OCI-M1 (cell line): ENCODE measurements at places on chromosomes 11 and 22.

DNA sequence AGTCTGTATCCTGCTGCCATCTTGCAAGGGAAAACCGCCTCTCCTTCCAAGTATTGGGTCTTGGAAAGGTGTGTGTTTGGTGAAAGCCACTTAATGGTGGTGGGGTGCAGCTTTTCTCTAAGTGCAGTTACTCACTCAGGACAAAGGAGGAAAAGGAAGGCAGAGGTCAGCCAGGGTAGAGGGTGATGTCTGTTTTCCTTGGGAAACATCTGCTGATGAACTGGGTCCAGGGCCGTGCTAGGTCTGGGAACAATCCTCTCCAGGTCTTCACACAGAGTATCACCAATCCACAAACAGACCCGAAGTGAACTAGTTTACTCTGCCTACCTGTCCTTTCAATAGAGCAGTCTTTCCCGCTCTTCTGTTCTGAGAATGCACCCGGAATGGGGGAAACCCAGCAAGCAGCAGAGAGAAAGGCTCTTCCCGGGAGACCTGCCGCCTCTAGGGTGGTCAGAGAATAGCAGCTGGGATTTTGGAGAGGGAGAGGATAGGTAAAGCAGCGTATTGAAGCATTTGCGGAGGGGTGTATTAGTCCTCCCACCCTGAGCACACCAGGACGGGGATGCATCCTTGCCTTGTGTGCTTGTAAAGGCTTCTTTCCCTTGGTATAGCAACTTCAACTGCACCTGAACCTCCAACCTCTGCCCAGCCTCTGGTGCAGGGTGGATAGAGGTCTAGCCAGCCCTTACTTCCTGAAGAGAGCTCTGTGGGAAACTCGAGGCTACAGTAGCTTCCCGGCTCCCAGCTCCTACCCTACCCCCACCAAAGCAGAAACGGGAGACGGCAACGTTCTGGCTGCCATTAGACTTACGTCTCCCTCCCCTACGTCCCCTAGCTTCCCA is 20.7 kb downstream of the LHFPL7 start:
- no peak for DNase-seq

GRCh38 chr22:47515384-47516125 is 753.1 kb downstream of the TBC1D22A start:
- DNase-seq, result no peak

DNA sequence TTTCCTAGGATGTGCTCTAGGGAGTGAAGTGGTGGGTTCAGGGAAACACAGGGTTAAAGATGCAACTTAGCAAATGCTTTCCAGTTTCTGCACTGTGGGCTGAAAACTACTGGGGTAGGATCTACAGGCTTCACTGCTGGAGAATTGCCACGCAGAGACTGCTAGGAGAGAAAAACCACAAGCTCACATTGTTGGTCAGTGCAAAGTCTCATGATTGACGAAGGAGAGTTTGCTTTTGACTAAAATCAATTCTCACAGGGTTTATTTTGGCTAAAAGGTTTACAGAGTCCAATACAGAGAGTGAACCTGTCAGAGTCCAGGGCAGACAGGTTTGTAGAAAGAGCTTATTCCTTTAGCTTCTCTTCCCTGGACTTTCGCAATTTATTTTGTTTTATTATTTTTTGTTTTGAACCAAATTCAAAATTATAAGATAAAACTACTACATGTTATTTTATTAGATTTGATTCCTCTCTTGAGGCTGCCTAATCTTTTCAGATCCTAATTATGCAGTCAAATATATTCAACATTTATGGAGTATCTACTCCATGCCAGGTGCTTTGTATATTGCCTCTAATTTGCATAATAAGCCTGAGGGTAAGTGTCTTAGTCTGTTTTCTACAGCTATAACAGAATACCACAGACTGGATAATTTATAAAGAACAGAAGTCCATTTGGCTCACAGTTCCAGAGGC is 64.7 kb downstream of the MTNR1B start:
- DNase-seq, result no peak

DNA sequence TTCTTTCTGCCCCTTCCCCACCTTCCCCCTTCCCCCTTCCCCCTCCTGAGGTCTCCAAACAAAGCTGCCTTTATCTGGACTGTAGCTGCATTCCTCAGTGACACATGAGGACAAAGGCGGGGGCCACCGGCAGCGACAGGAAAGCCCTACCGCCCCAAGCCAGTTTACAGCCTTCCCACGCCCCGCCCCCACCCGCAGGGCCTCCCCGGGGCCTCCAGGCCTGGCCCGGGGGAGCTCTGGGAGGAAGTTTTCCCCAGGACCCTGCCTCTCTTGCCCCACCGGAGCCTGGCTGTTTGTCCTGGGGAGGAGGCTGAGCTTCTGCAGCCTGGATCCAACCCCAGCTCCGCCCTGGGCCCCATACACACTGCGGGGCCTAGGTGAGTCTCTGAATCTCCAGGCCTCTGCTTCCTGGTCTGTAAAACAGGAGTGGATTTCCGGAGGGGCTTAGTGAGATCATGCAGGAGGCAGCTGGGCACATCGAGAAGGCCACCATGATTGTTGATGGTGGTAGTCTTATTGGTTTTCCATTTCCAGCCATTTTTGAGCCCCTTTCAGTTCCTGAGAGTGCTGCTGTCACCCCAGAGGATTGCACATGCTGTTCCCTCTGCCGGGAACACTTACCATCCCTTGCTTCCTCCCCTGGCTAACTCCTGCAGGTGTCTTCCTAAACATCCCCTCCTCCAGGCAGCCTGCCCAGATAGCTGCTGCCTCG is 130.7 kb downstream of the MN1 start:
- DNase-seq, result peak; percentile 46

GRCh38 chr11:46607516-46607915 is 9.5 kb downstream of the HARBI1 start:
- no peak for DNase-seq

DNA sequence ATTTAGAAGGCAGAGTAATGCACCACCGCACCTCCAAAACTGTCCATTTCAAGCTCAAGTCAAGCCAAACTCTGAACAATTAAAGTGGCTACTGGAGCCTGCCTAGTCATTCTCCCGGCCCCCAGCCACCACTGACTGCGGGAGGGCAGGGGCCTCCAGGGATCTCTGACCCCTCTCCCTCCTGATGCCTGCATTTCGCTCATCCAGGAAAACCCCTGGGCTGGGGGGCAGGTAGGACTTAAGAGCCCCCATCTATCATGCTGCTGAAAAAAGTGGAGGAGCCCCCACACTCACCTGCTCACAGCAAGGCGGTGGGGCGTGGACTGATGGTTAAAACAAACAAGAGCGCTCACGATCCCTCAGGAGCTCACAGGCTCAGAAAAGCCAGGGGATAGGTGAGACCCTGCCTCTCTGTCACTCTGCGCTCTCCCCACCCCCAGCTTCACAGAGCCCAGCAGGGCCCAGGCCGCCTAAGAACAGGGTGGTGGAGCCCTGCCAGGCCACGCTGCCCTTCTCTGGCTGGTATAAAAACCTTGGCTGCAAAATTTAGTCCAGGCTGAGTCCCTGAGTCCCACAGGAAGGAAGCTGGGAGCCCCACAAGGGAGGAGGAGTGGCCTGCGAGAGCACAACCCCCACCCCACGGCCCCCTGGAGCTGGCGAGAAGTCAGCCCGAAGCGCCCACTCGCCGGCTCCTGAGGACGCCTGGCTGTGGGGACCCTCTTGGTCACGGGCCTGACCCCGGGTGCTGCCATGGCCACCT is 21.0 kb upstream of the MOB2 start:
- no peak for DNase-seq

DNA sequence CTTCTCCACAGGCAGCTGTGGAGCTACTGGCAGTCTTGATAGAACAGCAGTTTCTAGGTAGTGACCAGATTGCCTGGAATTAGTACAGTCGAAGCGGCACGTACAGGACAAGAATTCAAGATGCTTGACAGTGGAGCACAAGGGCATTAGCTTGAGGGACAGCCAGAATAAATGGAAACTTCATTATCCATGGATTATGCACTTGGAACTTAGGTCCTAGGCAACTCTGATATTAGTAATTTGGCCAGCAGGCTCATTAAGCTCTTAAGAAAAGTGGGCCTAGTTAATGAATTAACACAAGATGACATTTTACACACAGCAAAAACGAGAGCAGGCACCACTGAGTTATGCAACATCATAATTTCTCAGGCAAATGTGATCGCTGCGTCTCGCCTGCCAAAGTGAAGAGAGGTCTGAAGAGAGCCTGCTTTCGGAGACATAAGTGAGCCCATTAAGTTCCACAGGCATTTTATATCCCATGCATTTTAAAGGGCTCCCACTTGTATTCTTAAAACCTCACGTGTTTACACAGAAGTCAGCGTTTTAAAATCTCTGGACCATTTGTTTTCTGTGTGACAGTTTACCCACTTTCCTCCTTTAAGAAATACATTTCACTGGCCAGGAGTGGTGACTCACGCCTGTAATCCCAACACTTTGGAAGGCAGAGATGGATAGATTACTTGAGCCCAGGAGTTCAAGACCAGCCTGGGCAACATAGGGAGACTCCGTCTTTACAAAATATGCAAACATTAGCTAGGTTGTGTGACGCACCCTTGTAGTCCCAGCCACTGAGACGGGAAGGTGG is 66.2 kb downstream of the COMMD9 start:
- no peak for DNase-seq

GRCh38 chr11:133949129-133949528 is 7.6 kb downstream of the IGSF9B start:
- DNase-seq, result no peak

DNA sequence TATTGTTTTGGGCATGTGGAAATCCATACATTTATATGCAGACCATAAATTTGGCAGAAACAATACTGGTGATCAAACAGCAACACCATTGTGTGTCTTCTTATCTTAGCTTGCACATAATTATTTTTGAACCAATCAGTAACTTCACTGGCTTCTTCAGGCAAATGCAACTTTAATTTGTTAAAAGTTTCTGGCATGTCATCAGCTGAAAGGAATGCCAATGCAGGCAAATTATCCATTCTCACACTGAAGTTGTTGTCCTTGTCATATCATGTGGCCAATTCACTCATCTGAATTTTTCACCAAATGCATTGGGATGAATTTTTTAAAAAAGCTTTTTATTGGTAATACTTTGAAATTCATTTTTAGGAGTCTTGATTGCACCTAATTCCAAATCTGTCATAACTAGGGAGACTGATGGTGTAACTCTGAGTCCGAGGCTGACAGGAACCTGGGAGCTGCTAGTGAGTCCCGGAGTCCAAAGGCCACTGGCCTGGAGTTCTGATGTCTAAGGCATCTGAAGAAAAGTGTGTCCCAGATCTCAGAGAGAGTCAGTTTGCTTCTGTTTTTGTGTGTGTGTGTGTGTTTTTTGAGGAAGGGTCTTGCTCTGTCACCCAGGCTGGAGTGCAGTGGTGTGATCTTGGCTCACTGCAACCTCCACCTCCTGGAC is 17.4 kb upstream of the OR10V1 start:
- no peak for DNase-seq

- DNase-seq, result no peak
These were observed 2.8 kb upstream of the LZTR1 start for GRCh38 chr22:20979243-20979809.

DNA sequence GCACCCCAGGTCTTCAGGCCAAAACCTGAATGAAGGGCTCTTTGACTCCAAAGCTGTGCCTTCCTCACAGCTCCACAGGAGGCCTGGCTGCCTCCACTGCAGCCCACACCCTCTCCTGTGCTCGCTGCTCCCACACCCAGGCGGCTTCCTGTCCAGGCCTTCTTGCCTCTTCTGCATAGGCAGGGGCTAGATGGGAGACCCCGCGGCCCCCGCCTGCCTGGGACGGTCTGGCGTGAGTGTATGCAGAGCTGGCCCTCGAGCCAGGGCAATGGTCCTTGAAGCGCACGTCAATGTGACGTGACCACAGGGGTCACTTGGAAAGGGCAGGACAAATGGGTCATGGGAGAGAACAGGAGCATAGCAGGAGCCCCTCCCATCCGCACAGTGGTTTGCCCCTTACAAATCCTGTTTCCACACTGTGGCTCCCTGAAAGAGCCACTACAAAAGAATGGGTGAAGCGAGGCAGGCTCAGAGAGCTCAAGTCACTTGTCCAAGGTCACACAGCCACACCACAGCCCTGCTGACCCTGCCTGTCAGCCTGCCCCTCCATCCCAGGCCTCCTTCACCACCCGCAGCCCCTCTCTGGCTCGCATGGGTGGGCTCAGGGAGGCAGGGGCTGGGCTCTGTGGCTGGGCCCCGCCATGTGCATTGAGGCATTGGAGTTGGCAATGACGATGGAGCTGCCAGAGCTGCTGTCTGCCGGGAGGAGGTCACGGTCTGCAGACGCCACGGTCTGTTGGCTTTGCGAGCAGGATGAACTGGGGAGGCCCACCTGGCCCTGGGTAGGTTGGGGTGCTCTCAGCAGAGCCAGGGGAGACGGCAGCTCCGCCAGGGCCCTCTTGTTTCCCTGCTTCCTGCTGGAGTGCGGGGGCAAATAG is 71.2 kb upstream of the WNT11 start:
- DNase-seq, result no peak

- DNase-seq, result no peak
These were observed 3.5 kb downstream of the INPP5J start for GRCh38 chr22:31126128-31126868.

DNA sequence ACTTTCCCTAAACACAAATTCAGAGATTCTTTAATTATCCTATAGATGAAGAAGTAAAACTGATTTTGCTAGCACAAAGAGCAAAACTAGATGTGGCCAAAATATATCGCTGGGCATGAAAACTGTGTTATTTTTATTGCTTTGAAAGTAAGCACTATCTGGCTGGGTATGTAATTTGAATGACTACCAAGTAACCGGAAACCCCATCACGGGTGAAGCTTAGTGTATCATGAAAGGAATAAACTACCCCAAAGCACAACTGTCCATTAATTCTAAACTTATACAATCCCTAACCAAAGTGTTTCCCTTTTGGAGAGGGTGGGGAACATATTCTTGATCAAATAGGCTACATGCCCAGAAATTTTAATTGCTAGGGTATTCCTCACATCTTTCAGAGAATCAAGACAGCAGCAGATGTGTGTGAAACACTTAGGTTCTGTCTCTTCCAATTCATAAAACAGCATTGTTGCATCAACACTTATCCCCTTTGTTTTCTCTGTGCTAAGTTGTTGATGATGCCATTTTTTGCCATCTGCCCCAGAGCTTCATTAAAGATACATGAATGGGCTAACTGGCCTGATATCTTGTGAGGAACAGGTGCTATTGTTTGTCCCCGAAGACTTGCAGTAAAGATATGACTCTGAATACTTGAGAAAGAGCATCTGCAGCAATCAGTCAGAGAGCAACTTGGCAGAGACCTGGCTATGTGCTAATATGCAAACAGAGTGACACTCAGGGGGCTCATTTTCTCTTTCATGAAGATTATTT is 238.2 kb downstream of the SOX6 start:
- DNase-seq, result no peak

- DNase-seq, result no peak
These were observed 17.5 kb downstream of the SAAL1 start for GRCh38 chr11:18088366-18088765.

GRCh38 chr11:101031713-101032112 is 97.9 kb downstream of the PGR start:
- DNase-seq, result no peak

DNA sequence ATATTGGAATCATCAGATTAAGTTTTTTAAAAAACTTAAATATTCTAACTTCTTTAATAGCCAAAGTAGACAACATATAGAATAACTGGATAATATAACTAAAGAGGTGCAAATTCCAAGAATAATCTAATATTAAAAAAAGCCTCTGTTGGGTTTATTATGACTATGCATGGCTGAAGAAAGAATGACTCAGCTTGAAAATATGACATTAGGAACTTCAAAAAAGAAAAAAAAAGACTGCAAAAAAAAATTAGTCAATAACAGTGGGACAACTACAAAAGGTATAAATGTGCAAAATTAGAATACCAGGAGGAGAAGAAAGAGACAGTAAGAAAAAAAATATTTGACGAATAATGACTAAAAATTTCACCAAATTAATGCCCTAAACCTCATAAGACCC is 1178.0 kb downstream of the JRKL start:
- DNase-seq, result no peak

GRCh38 chr11:1936781-1937615 is 10.1 kb upstream of the MRPL23 start:
- no peak for DNase-seq

GRCh38 chr22:27602390-27602789 is 199.2 kb downstream of the MN1 start:
- peak; percentile 38 for DNase-seq
